AG04449 (cell line): ENCODE measurements at places on chromosomes 4 and X.
A peak's percentile ranks its signal among the peaks of the same experiment; 100 is the strongest.

GRCh38 chr4:154960476-154960875 is 179.4 kb downstream of the RBM46 start:
- no peak for DNase-seq

DNA sequence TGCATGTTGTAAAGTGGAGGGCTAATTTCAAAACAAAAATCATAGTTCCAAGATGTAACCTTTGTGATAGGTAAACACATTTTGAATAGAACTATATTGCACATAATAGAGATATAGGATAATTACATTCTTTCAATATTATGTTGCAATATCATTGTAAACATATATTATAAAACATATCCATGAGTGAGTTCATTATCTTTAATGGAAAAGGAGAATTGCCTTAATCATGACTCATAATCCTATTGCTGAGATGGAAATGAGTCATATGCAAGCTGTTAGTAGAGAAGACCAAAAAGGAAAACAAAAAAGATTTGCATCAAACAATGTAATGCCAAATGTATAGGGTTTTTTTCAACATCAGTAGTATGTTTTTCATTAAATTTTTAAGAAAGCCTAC is 73.7 kb upstream of the WDR44 start:
- DNase-seq = no peak

DNA sequence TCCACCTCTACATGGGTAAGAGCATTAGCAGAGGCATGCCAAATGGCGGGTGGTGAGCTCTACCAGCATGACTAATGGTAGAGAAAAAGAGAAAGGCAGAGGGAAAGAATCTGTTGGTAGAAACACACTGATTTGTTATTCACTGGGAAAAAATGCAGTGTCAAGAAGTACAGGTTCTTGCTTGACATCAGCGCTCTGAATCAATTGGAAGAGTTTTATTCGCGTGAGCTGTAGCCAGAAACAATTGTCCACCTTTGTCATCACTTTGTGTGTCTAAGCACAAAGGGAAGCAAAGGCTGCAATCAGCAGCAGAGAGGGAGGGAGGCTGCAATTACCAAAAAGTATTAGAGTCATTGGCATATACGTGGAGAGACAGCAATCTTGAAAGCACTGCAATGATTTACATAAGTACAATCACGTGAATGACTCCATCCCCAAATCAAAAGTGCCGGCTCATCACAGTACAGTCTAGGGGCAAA is 67.7 kb upstream of the HS3ST1 start:
- DNase-seq = no peak

DNA sequence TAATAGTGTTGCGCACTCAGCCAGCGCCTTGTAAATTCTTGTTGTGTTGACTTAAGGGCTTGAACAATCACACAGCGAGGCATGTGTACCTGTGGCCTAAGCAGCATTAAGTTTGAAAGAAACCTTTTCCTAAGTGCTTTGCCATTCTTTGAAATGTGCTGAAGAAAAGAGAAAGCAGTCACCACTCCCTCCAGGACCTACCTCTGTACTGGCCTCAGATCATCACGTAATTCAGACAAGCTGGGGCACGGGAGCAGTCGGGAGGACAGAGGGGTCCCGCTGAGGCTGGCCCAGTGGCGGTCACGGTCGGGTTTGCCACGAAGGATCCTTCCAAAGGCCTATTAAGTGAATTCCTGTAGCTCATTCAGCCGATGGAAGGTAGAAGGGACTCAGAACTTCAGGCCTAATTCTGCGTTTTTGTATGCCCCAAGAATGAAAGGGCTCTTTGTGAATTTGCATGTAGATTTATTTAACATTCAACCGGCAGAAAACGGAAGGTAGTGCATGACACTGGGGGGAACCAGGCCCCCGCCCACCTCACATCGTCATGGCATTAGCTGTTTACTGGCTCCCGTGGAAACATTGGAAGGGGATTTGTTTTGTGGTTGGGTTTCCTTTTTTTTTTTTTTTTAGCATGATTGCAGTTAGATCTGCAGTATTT is 106.3 kb downstream of the TRAPPC11 start:
- DNase-seq = no peak

DNA sequence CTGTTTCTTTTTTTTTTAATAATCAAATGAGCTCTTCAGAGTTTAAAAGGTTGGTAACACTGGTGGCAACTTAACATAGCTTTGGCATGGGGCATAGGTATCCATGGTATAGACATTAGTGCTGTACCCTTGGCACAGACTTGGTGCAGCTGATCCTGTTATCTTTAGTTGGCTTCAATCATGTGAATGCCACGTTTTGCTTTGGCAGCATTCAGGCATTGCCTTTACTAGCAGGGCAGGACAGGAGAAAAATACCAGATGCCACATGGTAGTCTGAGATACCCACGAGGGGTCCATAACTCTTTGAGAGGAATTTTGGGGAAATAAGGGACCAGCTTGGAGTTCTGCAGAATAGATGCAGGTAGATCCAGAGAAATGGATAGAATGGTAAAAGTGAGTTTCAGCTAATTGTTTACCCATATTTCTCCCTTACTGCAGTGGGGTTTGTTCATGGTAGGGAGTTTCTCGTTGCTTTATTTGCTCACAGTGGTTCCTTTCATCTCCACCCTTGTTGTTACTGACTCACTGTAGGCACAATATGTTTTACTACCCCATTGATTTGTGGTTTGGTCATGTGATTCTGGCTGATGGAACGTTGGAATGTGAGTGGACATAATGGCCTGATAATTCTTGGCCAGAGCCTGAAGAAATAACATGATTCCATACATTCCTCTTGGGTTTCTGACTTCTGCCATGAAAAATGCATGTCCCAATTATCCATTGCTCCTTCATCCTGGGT is 342.7 kb downstream of the GLUD2 start:
- peak; percentile 2 for DNase-seq

- DNase-seq = no peak
Observed at GRCh38 chrX:24245202-24245601, 68.7 kb downstream of the SUPT20HL2 start.

DNA sequence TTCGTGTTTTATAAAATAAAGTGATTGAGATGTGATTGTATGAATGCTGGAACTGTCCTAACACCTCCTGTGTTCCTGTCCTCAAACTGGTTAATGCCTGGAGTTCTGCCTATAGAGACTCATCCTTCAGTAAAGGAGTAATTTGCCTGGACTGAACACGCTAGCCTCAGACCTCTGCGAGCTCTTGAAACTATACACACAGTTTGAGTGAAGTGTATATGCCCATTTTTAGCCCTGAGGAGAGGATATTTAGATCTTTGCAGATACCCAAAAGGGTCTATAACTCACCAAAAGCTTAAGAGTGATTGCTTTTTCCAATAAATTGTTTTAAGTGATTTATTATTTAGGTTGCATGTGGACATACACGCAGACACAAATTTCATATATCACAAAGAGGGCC is 29.9 kb upstream of the STIM2 start:
- DNase-seq = no peak

DNA sequence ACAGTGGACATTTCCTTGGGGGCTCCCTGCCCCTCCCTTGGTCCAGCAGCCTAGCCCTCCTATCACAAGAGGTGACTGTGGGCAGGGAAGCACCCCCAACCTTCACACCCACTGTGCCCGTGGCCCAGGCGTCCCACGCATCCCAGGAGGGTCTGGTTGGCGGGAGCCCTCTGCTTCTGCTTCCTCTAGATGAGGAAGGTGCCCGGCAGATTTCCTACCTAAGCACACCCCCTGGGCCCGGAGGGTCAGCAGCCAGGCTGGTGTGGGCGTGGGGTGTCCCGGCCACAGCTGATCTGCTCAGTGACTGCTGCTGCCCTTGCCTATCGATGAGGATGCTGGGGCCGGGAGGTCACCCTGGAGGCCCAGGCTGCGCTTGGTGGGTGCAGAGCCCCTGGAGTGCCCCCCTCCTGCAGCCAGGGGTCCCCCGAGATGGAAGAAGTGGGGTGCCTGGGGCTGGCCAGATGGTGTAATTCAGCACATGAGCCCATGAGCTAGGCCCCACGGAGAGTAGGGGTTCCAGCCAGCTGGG is 12.2 kb downstream of the SH3BP2 start:
- no peak for DNase-seq

DNA sequence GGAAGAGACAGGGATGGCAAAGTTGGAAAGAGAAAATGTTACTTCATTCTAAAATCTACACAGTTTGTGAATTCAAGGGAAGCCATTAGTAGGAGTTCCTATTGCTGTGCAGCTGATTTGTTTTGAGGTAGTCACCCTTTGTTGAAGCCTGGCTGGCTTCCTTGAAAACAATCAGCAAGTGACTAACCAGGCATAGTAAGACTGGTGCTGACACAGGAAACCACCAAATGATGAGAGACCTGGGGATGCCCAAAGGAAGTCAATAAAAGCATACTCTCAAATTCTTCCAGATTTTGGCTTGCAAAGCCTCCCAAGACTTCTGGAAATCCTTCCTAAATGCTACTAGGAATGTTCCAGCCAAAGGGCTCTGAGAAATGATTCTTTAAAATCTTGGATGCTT is 23.9 kb upstream of the PRDM8 start:
- DNase-seq = peak; percentile 44
